ENCODE measurements at places on chromosomes 11 and 22.
A peak's percentile ranks its signal among the peaks of the same experiment; 100 is the strongest.

DNA sequence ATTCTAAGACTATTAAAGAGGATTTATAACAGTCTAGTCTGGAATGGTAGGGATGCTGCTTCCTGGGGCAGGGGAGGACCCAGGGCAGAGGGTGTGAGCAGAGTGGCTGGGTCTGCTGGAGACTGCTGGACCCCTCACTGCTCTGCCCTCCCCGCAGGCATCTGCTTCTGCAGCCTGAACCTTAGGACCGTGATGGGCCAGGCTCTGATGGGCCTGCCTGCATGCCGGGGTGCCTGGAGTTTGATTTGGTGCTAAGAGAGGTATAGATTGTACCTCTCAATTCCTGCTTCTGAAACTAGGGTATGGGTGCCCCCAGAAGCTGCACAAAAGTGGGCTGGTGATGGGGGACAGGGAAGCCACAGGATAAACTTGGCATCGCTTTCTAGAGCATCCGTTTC lies 54.9 kb downstream of the CD82 start:
- no peak for DNase-seq

DNA sequence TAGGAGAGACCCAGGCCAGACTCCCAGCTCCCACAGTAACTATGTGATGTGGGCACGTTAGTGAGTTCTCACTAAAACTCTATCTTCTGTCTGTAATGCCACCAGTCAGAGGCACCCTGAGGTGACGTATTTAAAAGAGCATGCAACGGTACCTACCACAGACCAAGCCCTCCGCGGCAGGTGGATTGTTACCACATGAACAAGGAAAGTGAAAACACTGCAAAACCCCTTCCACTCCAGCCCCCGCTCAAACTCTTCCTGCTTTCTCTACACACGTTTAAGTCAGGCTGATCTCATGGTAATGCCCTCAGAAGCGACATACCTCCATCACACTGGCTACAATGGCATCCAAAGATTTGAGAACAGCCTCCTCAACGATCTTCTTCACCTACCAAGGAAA lies 36.7 kb downstream of the SERPIND1 start:
- DNase-seq, result no peak

DNA sequence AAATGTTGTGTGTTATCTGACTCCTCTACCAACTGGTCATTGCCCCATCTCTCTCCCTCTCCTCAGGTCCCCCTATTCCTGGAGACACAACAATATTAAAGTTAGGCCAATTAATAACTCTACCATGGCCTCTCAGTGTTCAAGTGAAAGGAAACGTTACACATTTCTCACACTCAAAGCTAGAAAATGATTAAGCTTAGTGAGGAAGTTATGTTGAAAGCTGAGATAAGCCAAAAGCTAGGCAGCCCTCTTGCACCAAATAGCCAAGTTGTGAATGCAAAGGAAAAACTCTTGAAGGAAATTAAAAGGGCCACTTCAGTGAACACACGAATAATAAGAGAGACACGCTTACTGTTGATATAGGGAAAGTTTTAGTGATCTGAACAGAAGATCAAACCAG lies 6.9 kb downstream of the DLG2 start:
- DNase-seq, result peak; percentile 12

DNA sequence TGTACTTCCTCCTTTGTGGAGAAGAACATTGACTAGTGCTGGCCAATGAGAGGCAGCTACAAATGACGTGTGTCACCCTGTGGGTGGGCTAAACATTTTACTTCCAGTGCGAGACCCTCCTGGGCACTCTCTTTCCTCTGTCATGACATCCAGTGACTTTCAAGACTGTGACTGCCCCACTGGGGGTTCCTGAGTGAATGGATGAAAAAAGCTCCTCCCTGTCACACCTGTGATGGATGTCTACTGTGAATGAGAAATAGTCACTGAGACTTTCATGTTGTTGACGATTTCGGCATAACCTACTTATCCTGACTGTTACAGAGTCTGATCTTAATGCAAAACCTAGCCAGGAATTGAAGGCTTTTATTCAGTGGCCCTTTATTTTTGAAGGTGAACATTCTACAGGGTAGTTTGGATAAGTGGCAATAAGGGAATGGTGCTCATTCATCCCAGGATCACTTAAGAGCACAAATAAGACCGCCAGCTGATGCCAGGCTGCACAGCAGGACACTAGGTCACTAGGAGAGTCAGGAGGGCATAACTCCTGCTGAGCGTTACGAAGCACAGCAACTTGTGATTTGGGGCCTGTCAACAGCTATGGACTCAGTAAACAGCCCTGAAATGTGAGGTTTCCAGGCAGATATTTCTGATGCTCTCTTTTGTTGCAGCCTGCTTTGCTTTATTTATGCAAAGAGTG lies 636.6 kb downstream of the NTM start:
- DNase-seq, result no peak

- DNase-seq, result no peak
Measured at GRCh38 chr22:25068707-25069106, 116.2 kb downstream of the KIAA1671 start.

DNA sequence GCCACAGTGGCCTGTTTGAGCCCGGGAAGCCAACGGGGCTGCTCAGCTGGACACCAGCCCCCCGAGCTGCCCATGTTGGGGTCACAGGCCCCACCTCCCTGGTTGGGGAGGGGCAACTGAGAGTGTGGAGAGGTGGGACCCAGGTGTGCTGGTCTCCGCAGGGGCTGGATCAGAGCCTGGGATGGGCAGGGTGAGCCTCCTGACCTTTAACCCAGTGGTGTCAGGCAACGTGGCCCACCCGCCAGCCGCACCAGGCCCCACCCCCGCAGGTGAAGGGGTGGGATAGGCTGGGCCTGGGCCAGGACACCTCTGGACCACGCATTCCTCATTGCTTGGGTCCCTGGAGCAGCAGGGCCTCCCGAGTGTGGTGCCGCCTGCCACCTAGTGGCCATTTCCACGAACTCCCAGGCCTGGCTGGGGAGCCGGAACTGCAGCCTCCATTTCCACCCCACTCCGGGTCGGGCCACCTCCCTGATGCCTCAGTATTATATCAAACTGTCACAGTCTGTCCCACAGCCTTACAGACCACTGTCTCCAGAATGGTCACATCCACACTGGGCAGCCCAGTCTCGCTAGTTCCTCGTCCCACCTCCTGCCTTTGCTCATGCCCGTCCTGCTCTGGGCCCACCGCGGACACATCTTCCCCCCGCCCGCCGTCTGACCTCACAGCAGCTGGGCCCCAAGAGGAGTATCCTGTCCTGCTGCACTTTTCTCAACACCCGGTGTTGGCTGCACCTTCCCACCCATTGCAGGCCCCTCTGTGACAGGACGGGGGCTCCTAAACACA lies 13.3 kb upstream of the PPP6R3 start:
- peak; percentile 65 for DNase-seq

DNA sequence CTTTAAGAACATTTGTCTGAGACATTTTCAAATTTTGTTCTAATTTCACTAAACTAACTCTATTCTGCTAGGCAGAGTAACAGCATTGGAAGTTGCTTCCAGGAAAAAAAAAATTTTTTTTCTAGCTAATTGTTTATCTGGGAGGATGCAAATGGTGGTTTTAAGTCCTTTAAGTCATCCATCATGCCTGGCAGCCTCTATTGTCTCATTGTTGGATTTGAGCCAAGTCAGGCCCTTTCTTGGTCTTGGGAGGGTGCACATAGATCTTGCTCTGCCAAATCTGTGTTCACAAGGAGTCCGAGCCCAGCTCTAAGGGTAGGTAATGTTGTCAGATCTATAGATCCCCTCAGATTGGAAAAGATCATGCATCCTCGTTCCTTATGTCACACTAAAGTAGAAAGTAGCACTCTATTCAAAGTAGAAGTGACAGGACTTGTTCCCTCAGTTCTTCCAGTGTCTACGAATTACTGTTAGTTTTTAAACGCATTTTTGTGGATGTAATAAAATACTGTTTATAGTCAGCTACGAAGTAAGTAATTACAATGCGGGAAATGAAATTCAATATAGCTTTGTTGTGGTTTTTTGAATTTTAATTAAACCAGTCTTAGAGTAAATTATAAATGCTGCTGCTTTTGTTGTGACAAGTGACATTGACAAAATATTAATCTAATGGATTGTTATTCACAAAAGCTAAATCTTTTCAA lies 166.0 kb upstream of the RASSF10 start:
- DNase-seq, result no peak

DNA sequence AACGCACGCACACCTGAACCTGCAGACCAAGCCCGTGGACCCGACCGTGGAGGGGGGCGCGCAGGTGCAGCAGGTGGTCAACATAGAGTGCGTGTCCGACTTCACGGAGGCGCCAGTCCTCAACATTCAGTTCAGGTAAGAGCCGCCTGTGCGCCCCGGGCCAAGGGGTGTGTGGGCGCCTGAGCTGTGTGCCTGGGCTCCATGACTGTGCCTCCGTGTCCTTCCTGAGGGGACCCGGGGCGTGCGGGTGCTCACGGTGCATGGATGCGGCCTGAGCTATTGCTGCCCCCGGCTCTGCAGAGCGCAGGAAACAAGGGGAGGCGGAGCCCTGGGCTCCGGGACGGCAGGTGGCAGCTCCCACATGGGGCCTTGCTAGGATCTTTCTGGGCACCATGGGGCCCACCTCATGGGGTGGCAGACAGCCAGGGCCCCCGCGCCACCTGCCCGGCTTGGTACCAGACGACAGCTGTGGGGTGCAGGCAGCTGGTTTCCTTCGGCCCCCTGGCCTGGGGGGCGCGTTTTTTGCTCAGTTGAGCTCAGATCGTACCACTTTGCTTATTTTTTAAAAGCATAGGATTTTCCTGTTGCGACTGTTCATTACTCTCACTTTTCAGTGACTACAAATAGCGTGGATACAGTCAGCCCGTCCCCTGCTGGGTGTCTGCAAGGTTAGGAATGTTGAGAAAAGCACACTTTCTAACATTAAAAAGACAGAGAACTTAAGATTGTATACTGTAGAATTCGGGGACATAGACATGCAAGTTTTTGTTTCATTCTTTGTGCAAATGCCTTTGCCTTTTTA lies 28.3 kb downstream of the MUC6 start:
- no peak for DNase-seq

- no peak for DNase-seq
Measured at GRCh38 chr22:43128928-43129424, 14.2 kb downstream of the MCAT start.

- peak; percentile 64 for DNase-seq
Measured at GRCh38 chr11:123478352-123478987, 48.4 kb downstream of the GRAMD1B start.

DNA sequence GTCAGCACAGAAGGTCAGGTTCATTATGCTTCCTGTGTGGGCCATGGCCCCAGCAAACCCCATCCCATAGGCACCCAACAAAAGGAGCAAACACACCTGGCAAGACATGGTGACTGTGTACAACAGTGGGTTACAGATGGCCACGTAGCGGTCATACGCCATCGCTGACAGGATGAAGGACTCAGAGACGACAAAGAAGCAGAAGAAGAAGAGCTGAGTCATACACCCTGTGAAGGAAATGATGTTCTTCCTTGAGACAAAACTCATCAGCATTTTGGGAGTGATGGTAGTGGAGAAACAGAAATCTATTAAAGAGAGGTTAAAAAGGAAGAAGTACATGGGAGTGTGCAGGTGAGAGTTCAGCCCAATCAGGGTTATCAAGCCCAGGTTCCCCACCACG lies 309 bp downstream of the OR8B12 start:
- no peak for DNase-seq

GRCh38 chr22:45683248-45683647 lies 11.6 kb downstream of the ATXN10 start:
- no peak for DNase-seq

DNA sequence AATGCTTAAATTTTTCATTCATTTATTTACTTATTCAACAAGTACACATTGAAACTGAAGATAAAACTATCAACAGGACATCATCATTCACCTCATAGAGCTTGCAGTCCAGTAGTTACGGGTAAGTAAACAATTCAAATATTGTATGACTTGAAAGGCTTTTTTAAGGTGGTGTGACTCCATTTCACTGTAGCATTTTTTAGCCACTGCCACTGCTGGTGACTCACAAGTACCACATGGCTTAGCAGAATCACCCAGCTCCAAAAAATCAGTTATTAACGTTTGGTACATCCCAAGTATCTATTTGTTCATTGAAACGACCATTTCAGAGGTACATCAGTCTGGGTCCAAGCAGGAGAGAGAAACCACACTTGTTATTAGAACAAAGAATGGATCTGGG lies 427.9 kb upstream of the DDI1 start:
- no peak for DNase-seq

DNA sequence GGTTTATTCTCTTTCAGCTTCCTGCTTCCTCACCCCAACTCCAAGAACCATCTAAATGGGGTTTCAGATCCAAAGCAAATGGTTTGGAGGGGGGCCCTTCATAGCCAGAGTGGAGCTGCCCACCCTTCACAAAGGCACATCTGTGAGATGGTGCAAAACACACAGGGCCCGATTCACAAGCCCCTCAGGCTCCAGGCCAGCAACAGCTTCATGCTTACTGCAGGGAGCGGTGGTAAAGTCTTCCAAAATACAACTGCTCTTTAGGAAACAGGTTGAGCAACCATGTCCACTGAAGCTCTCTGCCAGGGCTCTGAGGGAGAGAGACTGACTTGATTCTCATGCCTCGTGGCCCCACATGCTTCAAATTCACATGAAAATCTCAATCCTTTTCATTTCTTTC lies 213.0 kb upstream of the NARS2 start:
- no peak for DNase-seq

GRCh38 chr11:15367695-15368094 lies 253.0 kb downstream of the INSC start:
- no peak for DNase-seq

DNA sequence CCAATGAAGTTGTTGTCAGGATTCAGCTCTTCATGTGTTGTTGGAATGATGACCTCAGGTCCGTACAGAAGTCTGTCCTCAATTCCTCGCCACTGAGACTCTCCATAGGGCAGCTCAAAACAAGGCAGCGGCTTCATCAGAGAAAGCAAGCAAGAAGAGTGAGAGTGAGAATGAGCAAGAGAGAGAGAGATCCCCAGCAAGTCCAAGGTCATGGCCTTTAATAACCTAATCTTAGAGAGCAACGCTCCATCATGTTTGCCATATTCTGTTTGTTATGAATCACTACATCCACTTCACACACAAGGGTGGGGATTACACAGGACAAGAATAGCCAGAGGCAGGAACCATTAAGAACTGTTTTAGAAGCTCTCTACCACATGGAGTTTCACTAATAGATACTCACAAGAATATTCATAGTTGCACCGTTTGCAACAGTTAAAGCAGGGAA lies 23.3 kb upstream of the MMP7 start:
- no peak for DNase-seq

DNA sequence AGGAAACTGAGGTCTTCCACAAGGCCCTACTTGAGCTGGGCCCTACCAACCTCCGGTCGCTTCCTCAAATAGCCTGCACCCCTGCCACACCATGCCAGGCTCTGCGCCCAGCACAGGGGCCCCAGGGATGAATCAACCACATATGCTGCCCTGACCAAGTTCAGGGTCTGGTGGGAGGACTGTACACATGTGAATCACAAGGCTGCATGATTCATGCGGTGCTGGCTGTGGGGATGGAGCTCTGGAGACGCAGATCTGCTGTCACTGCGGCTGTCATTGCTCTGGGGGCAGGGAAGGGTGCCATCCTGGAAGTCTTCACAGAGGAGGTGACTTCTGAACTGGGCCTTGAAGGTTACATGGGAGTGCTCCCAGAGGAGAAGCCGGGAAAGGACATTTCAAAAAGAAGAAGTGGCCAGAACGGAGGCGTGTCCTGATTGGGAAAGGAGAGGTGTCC lies 21.5 kb downstream of the CYTH4 start:
- no peak for DNase-seq

All from right lung (tissue), 10 donors.